ENCODE measurements at places on chromosomes 12 and 14. TPM values are rescaled to one million over a fixed set of nuclear protein-coding genes. Genes with fewer than 3 reads are reported as not detected.

ARHGAP9 gene
- 1.2 TPM for polyA plus RNA-seq

PSEN1 gene
- polyA plus RNA-seq, result 20.2 TPM

NFATC4 gene
- polyA plus RNA-seq, result 42.0 TPM

LMO3 gene
- polyA plus RNA-seq, result 2.0 TPM

TSPAN19 gene
- not detected for polyA plus RNA-seq

CELA1 gene
- polyA plus RNA-seq, result 0.79 TPM

WDHD1 gene
- 4.2 TPM for polyA plus RNA-seq

- no peak for DNase-seq
Observed at GRCh38 chr12:71749666-71750065, 5.0 kb upstream of the RAB21 start.

DNA sequence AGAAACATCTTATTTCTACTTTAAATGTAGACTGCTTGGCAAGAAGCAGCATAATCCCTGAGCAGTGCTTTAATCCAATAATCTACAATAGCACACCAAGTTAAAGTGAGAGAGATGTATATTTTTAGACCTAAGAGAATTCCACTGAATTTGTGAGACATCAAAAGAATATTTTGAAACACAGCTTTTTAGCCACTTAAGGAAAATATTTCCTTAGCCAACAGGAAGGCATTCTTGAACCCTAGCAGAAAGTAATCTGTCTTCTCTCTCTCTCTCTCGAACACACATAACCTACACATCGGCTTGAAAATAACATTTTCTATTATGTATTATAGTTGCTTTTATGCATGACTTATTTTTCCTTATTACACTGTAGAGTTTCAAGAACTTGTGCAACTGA lies 34.0 kb downstream of the KITLG start:
- DNase-seq, result no peak

DNA sequence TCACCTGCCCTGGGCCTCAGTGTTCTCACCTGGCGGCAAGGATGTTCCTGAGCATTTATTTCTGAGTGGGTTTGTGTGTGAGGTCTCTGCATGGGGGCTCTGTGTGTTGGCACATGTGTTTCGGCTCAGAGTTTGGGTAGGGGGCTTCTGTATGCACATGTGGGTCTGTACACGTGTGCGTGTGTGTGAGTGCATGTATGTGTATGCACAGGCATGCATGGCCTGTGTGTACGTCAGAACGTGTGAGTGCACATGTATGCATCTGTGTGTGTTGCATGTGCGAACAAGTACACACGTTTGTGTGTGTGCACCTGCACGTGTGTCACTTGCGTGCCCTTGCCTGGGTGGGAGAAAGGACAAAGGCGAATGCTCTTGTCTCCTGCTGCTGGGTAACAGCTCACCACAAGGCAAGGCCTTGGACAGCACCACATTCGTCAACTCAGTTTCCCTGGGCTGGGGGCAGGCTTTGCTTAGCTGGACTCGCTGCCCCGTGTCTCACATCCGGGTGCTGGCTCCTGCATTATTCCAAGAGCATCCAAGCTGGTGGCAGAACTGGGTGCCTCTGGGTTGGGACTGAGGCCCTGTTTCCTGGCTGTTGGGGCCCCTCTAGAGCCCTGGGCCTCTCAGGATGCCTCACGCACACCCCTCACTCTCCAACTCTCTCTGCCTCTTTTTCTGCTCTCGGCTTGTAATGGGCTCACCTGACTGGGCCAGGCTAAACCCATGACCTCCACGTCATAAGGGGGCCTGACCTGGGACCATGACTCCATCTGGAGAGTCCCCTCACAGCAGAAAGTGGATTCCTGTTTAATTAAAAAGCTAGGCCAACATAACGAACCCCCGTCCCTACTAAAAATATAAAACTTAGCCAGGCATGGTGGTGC lies 153.6 kb upstream of the C14orf180 start:
- no peak for DNase-seq

- DNase-seq, result no peak
Observed at GRCh38 chr14:63492391-63492790, 50.8 kb downstream of the PPP2R5E start.

- DNase-seq, result no peak
Observed at GRCh38 chr12:13230500-13230899, 34.0 kb downstream of the EMP1 start.

DNA sequence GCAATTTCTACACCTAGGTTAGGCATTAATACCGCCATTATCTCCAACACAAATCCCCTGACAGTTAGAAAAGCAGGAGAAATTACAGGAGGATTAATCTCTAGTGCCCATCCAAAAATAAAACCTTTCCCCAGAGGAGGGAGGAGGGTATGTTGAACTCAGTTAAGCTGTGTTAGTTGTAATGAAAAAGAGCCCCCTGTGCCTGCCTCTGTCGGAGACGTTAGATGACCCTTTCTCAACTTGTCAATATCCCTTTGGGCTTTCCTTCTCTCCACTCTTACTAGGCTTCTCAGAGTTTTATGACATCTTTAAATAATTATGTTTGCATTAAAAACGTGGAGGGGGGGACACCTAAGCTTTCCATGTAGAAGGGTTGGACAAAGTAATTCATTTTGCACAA lies 278.2 kb downstream of the PDZRN4 start:
- no peak for DNase-seq

- no peak for DNase-seq
Observed at GRCh38 chr12:57473392-57473791, 6.3 kb downstream of the ARHGAP9 start.

DNA sequence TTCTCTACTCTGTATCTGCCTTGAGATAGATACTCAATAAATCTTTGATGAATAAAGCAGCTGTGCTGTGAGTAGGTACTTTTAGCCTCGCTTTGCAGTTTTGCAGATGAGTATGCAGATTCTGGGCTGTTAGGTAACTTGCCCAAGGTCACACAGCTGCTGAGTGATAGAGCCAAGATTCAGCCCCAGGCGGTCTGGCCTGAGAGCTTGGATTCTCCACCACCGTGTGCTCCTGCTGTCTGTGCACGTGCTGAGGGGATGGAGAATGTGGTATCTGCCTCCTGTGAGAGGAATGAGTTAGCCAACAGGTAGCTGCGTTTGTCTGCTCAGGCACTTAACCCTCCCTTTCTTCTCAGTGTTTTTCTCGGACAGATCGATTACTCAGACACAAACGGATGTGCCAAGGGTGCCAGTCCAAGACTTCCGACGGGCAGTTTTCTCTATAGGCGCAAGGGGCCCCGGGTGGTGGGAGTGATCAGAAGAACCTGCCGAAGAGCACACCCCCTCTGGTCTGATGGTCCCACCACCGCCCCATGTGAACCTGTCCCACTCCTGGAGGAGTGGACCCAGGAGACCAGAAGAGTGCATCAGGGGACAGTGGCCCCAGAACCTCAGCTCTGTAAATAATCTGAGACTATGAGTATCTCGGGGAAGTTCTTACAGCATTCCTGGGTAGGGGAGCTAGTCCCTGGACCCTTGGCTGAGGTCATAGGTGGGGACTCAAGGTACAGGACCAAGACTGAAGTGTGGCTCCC lies 6.6 kb upstream of the CSAD start:
- no peak for DNase-seq

GRCh38 chr14:97159124-97159523 lies 361.9 kb downstream of the VRK1 start:
- DNase-seq, result no peak

- peak; percentile 59 for DNase-seq
Observed at GRCh38 chr12:93689076-93689834, 12.1 kb downstream of the CRADD start.

- DNase-seq, result peak; percentile 66
Observed at GRCh38 chr14:93941293-93941910, 14.3 kb downstream of the FAM181A start.
